ENCODE measurements at places on chromosomes 5 and 9.

DNA sequence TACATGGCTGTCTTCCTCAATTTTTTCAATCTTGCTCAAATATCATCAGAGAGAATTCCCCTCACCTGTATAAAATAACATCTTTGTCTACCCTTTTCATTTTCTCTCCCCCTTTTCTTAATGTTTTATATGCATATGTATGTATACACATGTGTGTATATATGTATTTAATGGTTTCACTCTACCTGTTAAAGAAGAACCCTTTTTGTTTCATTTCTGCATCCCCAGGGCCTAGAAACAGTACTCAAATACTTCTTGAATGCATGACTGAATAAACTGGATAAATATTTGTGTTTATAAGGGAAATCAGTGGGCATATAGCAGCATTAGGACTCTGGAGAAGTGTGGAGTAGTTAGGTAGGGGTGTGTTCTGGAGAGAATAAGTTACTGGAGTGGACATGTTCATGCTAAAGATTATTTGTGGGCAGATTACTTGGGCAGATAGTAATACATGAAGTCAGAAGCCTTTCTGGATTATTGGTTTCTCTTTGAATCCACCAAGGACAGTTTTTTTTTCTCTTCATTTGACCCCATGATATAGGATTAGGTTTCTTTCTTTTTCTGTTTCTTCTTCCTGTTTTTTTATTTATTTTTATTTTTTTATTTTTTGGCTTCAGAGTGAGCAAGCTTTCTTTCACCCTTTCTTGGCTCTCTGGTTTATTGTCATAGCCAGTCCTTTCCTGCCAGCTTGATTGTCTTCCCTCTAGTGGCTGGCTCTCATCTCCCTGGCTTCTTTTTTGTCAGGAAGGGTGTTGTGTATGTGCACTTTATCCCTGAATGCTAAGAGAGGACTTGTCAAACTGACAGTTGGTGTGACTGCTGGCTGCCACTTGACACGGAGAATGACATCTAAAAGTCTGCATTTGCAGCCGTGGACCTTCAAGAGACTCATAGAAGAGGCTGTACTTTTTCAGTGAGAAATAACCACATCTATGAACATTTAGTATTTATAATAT is 89.3 kb downstream of the ZCCHC7 start:
- DNase-seq: no peak

DNA sequence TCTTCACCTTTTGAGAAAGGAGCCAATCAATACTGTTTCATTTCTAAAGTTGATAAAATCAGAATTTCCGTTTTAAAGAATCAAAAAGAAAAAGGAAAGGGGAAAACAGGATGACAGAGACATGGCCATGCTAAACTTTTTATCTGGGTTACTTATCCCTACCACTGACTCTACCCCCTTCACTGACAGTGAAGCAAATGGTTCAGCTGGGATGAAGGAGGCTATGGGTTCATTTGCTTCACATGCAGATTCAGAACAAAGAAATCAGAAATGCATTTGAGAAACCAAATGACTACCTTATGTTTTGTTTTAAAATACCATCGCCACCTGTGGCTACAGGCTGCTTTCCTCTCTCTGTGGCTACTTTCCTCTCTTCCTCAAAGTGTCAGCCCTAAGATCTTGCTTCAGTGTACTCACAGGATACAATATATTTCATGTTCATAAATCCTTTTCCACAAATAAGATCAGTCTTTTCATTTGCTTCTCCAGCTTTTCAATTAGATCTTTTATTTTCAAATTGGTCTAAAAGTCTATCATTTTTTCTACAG is 53.3 kb downstream of the LPAR1 start:
- no peak for DNase-seq

- no peak for DNase-seq
Observed at GRCh38 chr9:19470981-19471650, 62.3 kb downstream of the ACER2 start.

DNA sequence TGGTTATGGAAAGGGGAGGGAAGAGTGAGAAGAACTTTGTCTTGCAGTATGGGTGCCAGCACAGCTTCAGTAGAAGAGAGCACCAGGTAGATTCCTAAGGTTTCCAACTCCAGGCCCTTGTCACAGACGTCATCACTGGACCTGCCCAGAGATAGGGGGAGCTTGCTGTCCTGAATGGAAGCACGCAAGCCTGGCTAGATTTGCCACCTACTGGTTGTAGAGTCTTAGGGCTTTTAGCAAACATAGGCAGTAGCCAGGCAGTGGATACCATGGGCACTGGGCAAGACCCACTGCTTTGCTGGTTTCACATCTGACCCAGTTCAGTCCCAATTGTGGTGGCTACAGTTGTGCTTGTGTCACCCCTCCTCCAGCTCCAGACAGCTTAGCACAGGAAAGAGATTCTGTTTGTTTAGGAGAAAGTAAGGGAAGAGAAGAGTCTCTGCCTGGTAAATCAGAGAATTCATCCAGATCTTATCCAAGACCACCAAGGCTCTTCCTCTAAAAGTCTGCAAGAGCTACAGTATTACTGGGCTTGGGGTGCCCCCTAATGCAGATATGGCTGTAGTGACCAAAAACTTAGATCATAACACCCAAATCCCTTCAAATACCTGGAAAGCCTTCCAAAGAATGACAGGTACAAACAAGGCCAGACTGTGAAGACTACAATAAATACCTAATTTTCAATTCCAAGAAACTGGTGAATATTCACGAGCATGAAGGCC is 158.9 kb downstream of the HINT1 start:
- DNase-seq: no peak

DNA sequence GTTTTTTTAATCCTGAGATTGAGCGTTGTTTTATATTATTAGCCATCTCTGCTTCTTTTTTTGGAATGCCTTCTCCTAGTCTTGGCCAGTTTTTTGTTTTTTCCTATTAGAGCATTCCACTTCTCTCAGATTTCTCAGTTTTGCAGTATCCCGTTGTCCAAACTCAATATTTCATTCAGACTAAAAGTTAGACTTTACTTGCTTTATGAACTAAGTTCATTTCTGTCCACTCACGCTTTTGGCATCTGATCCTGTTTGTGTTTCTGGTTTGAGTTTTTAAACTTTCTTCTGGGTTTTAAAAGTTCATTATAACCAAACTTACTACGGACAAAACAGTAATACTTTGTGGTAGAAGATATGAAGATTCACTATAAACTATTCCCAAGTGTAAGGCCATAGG is 288.3 kb upstream of the MPDZ start:
- DNase-seq: no peak

DNA sequence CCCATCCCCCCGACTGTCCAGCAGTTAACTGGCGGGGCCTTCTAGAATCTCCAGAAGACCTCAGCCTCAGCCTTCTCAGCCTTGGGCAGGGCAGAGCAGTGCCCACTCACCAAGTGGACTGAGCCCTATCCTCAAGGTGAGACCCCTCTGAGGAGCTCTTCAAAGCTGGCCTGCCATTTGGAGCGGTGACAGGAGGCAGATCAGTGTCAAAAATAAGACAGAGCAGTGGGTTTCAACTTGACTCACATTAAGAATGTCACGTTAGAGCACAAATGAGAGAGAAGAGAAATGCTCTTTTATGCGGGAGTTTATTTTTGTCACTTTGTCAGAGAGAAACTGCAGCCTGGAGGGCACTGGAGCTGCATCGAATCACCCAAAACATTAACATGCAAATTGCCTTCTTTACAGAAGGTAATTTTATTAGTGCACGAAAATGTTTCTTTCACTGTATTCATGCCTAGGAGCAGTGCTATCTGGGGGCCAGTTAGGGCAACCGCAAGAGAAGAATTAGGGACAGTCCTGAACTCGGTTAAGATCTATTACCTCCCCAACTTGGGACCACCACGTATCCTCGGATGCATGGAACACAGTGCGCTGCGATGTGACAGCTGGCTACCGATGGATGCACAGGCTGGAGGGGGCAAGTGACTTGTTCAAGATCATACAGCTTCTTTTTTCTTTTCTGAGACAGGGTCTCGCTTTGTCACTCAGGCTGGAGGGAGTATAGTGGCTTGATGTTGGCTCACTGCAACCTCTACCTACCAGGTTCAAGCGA is 188.5 kb downstream of the DAB2IP start:
- DNase-seq: no peak

DNA sequence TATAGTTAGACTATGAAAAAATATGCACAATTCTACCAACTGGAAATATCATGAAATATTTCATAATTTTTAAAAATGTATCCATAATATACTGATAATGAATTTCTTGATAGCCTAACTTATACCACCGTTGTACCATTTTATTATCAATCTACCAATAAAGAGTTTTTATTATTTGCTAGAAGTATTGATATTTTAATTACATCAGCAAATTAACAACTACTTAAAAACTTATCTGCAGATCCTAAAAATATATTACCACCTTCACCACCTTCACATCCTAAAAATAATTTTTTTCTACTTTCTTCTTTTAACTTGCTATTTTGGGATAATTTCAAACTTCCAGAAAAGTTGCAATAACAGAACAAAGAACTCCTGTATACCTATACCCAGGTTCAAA is 21.4 kb downstream of the ATPSCKMT start:
- no peak for DNase-seq

DNA sequence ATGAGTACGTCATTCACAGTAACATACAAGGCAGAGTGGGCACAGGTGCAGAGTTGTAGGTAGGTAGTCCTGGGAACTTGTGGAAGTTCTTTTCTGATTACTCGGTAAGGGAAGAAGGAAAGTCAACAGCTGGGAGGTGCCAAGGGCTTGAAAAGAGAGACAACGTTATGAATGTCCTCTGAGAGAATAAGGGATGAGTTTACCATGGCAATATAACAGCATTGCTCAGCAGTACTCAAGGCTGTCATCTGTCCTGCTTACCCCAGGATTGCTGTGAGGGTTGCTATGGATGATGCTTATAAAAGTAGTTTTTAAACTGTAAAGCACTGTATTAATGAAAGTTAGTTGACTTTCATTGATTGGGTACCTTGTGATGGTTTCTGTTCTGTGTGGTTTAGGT is 369.1 kb upstream of the SGCD start:
- DNase-seq: no peak

GRCh38 chr5:166595274-166595951 is 1696.0 kb upstream of the WWC1 start:
- DNase-seq: no peak

All from stimulated activated CD8-positive, alpha-beta memory T cell treated with anti-CD3 and anti-CD28 coated beads, Interleukin-2, amount 100 ng/mL, for 1 hour (primary cell).